ENCODE measurements at places on chromosomes 16 and 17.

DNA sequence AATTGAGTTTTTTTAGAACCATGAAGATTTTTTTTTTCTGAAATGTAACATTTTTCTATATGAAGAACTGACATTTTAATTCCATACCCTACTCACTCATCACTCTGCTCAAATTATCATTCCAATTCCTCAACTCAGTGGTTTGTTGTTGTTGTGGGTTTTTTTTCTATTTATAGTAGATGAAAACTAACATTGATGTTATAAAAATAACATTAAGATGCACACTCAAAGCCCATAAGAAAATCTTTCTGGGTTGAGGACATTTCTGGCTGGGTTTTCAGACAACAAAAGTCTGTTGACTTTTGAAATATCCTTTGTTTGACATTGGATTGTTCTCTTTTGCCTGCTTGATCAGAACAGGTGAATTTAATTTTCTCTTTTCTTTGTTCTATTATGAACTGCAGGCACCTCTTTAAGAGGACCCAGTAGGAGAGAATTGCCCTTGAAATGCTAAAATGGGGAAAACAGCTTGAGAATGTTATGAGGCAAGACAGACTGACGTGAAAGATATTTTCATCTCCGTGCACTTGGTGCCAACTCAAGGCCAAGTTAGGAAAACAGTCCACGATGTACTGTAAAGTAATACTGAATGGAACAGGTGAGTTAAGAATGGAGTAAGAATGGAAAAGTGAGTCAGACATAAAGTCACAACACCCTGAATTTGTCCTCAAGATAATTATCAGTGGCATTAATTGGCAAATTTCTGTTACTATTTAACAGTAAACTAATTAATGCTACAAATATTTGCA, 16.1 kb upstream of the ABCA5 start:
- no peak for DNase-seq

DNA sequence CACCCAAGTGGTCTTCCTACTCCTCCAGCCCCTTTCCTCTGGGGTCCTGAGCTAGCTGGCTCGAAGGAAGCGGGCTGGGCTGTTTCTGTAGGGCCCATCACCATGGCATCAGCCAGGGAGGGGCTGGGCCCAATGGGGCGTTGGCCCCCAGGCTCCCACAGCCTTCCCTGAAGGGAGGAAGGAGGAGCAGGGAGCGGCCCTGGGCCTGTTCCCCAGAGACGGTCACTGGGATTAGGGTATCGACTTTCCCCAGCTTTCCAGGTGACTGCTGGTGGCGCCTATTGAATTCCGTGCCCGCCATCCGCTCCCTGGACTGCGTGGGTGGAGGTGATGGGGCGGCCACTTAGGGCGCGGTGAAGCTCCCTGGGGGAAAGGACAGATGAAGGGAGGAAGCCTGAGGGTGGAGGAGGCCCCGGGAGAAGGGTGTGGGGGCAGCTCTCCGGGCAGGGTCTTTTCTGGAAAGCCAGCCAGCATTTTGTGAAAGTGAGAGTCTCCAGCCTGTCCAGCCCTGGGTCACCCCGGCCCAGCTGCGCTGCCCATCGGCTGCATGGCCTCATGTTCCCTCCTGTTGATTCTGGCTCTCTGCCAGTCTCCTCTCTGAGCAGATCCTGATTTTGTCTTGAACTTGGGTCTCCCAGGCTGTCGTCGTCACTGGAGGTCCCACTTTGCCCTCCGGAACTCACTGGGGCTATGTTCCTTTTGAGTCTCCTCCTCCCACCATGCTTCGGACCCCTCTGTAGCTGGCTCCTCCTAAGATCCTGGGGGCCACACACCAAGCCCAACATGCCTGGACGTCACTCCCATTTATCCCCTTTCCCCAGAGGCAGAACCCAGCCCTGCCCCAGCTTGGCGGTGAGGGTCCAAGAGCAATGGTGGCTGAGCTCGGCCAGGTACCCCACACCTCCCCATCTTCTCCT, 9.8 kb downstream of the NHERF1 start:
- DNase-seq: no peak

DNA sequence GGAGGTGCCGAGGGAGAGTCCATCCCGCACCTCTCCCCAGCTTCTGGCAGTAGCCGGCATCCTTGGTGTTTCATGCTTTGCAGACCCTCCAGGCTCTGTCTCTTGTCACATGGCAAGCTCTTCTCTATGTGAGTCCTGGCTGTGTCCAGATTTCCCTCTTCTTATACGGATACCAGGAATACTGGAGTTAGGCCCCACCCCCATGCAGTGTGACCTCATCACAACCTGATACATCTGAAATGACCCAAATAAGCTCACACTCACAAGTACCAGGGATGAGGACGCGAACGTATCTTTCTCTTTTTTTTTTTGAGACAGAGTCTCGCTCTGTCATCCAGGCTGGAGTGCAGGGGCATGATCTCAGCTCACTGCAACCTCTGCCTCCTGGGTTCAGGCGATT, 23.3 kb downstream of the TRAP1 start:
- DNase-seq: no peak

GRCh38 chr17:18021372-18021771, 17.6 kb downstream of the ATPAF2 start:
- DNase-seq: no peak

GRCh38 chr16:77579351-77579891, 142.9 kb upstream of the NUDT7 start:
- no peak for DNase-seq

- no peak for DNase-seq
Observed at GRCh38 chr16:9596788-9597187, 505.3 kb downstream of the HAPSTR1 start.

GRCh38 chr16:62036101-62036801, at the start of gene CDH8:
Gene CDH8, minus strand, starts transcription at chr16:62036438. Its CDS starts 15,035 bp downstream, at chr16:62021403.
- DNase-seq: no peak

All from ELR (cell line).